Mesenchymal stem cell (in vitro differentiated cells and primary cell): ENCODE measurements at places on chromosomes 11 and 22.

- DNase-seq = peak; percentile 86
Observed at GRCh38 chr11:102139081-102139498, 28.8 kb downstream of the YAP1 start.

- DNase-seq = peak; percentile 93
Observed at GRCh38 chr22:32695451-32695891, 106.0 kb upstream of the TIMP3 start.

DNA sequence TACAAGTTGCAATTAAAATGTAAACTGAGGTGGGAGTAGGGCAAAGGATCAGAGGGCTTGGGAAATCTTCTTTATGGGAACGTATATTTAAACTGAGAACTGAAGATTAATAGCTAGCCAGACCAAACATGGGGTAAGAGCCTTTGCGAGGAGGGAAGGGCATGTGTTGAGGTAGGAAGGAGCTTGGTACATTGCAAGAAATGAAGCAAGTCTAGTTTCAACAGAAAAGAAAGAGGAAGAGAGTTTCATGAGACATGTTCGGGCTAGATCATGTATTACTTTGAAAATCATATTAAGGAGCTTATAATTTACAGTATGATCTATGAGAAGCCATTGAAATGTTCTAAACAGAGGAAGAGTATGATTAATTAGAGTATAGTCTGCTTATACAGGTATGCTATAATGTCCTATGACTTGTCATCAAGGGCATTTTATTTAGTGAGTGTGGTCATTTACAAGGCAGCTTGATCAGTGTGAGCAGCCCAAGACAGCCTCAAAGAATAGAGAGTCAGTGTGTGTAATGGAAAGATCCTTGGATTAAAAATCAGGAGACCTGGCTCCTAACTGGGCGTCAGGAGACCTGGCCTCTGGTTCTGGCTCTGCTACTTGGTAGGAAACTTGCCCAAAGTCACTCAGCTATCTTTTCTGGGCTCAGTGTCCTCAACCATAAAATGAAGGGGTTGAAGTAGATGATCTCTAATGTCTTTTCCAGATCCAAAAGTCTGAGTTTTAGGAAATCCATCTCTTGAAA, 10.9 kb downstream of the GAS2 start:
- no peak for DNase-seq

DNA sequence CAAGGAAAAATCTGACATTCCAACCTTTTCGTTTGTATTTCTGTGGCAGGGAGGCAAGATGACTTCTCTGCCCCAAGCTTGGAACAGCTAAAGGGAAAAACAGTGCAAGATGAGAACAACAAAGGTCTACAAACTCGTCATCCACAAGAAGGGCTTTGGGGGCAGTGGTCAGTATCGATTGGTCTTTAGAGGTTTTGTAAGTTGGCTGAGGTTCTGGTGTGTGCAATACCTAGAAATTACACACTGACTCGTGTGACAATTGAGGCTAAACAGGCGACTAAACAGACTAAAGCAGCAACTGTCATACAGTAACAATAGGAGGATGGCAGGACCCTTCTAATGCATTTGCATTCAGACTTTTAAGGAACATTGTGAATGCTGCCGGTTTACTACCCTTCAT, 994 bp downstream of the DEPDC5 start:
- DNase-seq = peak; percentile 52
